ENCODE measurements at places on chromosomes 12 and 14.

GRCh38 chr12:19826980-19827550 lies 387.8 kb downstream of the AEBP2 start:
- no peak for DNase-seq

DNA sequence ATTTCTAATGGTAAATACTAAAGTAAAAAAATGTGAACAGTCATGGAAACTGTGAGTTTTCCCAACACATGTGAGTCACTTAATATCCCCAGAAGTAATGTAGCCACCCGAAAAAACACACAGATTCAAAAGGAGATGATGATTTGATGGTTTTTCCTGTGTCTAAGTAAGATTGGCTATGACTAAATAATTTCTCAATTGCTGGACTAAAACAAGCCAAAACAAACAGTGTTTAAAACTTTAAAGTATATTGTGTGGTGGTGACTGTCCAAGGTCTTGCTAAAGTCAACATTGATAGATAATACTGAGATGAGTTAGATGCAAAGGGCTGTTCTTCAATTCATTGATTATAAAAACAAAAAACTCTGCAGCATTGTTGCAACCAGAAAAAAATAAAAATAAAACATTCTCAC lies 89.6 kb upstream of the SOX5 start:
- DNase-seq = no peak

- peak; percentile 17 for DNase-seq
Observed at GRCh38 chr12:131603939-131604795, 106.7 kb upstream of the SFSWAP start.

DNA sequence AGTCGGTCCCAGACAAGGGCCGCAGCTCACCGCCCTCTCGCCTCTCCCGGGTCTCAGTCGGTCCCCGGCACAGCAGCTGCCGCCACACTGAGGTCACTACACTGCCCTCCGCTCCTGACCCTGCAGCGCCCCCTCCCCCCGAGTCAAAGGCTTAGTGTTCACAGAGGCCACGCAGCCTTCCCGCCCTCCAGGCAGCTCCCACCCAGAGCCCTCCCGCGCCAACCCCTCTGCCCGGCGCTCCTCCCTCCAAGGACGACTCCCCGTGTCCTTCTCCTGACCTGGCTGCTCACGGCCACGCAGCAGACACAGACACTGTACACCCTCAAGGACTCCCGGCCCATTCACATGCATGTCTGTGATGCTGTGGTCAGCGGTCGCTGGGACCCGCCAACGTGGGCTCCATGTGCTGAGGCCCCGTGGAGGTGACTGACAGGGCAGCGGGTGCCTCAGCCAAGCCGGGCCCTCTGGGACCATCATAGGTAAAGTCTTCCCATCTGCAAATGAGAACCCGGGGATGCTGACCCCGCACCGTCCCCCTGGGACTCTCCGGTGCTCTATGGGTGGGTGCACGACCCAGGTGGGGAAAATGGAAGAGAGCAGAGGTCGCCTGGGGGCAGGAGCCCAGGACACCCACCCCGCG lies 16.3 kb upstream of the GALNT9 start:
- DNase-seq = no peak

DNA sequence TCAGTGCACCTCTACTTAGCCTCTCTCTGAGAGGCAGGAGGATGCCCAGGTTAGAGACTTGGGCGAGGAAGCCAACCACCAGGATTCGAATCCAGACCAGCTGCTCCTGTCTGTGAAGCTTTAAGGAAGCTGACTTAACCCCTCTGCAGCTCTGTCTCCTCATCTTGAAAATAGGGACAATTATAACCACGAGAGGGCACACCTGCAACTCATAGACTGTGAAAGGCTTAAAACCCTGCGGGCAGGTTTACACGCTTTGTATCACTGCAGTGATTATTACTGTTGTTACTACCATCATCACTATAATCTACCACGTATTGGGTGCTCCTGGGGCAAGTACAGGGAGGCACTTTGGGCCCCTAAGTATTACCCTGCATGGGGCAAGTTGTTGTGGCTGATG lies 379.8 kb downstream of the VRK1 start:
- peak; percentile 25 for DNase-seq

DNA sequence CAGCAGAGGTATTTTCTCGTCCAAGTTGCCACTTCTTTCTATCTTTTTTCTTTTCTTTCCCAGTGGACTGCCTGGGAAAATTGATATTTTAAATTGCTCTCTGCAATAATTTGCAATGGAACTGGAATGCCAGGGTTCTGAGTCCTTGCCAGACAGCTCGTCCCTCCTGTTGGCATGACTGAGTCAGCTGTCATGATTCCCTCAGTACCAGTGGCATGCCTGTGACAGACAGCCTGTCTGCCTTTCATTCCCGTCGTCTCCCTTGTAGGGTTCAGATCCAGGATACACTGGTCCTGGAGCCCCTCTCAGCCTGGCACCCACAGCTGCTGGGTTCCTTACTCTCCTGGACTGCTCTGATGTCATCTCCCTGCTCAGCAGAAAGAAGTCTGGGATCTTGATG lies 84.8 kb downstream of the PTPN11 start:
- DNase-seq = no peak

GRCh38 chr14:45610318-45610717 lies 357.3 kb upstream of the MIS18BP1 start:
- DNase-seq = no peak

DNA sequence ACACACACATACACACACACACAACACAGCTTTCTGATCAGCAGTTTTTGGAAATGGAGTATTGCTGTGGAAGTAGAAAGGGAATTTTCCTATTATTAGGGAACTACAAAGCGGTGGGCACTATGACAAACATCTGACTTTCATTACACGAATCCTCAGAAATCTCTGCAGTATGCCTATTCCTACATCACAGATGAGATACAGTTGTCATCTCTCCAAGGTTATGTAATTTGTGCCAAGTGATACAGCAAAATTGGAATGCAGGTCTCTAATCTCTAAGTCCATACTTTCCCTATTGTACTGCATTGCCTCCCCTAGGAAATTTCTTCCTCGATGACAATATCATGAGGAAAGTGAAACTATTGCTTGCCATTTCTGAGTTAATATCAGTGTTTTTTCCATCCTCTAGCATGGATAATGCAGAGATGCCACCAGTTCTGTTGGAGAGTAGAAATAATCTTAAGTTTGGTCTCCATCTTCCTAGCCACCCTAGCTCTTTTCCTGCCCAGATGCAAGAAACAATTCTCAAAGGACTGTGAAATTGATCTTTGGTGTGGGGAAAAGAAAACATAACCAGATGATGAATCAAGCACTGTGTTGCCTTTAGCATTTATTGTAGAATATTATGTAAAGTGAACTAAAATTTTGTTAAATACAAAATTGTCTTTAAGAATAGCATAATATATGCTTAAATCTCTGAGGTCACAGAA lies 94.7 kb downstream of the ERGIC2 start:
- no peak for DNase-seq

DNA sequence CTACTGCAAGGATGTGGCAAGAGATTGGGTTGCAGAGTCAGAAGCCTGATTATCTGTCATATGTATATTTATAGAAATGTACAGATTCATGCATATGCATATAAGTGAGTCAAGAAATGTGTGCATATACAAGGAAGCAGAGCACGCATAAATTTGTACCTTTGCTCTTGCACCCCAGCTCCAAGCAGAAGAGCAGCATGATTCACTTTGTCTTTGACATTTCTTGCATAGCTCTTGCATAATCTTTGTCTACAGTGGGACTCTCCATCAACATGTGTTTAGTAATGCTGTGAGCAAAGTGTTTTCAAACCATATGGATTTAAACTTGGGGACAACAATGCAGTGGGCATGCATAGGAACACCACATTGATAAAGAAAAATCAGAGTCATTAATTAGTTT lies 330.7 kb upstream of the DCN start:
- no peak for DNase-seq

DNA sequence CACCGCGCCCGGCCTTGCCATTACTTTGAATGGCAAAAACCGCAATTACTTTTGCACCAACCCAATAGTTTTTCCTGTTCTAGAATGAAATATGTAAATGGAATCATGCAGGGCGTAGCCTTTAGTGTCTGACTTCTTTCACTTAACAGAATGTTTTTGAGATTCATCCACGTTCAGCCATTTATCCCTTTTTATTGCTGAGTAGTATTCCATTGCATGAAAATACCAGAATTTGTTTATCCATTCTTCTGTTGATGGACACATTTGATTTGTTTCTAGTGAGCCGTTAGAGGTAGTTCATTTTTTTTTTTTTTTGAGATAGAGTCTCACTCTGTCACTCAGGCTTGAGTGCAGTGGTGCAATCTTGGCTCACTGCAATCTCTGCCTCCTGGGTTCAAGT lies 90.6 kb downstream of the SLC25A47 start:
- DNase-seq = no peak

DNA sequence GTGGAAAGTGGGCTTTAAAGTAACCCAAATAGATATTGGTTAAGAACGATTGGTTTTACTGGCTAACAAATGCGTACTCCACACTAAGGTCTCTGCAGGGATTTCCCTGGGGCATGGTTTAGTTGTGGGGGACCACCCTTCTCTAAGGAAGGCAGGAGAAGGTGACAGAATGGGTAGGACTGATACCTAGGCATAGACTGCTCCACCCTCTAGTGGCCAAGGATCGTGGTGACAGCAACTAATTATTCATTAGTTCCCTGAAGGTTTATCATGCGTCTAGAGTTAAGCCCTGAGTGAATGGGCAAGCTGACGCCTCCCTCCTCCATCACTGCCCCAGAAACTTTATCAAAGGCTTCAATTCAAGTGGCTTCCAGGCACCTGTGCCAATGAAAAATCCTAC lies 9.1 kb downstream of the FAM181A start:
- no peak for DNase-seq

- no peak for DNase-seq
Observed at GRCh38 chr14:64715628-64716412, 11.6 kb downstream of the PLEKHG3 start.

DNA sequence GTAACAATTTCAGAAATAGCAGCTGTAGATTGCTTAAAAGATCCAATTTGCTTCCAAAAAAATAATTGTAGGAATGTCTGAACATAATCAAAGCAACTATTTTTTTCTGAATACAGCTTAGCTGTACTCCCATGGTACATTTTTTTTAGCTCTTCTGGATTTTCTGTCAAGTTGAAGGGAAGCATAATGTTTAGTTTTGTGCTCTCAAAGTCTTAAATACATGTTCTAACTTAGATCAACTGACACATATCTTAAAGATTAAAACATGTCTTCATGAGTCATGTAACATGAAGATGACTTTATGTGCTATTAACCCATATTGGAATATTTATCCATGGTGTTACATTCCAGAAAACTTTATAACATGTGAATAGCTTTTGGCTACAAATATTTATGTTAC lies 255.7 kb downstream of the BTG1 start:
- no peak for DNase-seq

- DNase-seq = no peak
Observed at GRCh38 chr12:95303476-95303875, 85.9 kb downstream of the VEZT start.

GRCh38 chr12:130195776-130196175 lies 33.5 kb downstream of the FZD10 start:
- no peak for DNase-seq

- DNase-seq = no peak
Observed at GRCh38 chr12:116773276-116773731, 35.2 kb downstream of the RNFT2 start.

- no peak for DNase-seq
Observed at GRCh38 chr14:94344389-94344788, 21.3 kb upstream of the SERPINA6 start.

GRCh38 chr14:61461808-61462275 lies 140.5 kb downstream of the PRKCH start:
- no peak for DNase-seq

GRCh38 chr14:50559990-50560930 lies at the start of gene ATL1:
Gene ATL1 (plus strand): TSS chr14:50560145. CDS start chr14:50560266, 121 bp downstream.
- peak; percentile 19 for DNase-seq

DNA sequence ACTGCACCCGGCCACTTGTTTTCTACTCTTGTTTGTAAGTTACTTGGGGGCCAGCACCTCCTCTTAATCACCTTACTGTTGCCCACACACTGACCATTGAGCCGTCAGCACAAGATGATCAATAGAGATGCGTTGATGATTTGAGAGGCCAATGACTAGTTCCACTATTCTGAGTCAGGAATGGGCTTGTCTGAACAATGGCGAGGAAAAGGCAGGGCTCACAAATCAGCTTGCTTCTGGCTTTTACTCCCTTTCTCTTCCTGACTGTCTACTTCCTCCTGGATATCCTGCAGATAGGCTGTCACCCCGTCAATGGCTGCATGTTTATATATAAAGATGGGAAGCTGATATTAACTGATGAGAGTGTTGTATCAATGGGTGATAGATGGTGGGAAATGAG lies 29.1 kb upstream of the HDAC7 start:
- DNase-seq = no peak

GRCh38 chr14:29353513-29353912 lies 574.1 kb downstream of the PRKD1 start:
- no peak for DNase-seq

DNA sequence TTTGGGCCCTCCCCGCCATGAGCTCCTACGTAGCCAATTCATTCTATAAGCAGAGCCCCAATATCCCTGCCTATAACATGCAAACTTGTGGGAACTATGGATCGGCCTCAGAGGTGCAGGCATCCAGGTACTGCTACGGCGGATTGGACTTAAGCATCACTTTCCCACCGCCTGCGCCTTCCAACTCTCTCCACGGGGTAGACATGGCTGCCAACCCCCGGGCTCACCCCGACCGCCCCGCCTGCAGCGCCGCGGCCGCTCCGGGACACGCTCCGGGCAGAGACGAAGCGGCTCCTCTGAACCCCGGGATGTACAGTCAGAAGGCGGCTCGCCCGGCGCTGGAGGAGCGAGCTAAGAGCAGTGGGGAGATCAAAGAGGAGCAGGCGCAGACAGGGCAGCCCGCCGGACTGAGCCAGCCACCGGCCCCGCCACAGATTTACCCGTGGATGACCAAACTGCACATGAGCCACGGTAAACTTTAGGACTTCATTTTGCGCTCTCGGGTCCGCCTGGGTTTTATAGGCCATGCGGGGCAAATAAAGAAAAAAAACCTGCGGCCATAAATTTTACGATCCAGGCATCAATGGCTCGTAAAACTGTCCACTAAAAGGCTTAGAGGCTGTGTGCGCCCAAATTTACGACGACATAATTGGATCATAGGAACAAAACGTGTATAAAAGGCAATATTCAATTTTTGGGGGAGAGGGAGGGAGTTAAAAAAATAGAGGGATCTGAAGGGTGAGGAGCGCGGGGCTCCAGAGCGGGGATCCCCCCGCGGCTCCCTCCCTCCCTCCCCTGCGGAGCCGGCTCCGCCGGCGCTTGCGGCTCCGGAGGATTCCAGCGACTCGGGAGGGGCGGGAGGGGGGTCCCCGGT lies 493 bp downstream of the HOXC5 start:
- no peak for DNase-seq

DNA sequence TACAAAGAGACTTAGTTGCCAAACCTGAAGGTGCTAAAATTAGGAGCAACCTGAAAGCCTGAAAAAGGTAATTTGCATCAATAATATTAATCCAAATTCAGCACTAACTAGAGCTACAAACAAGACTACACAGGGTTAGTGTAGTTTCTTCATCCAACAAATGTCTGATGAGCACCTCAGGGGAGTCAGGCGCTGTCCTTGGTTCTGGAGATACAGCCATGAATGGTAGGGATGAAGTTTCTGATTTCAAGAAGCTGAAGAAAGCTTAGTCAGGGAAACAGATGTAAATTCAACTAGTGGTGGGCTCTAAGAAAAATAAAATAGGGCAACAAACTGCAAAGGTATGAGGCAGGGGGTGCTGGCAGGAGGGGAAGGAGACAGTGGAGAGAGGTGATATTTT lies 266.3 kb downstream of the GLT1D1 start:
- no peak for DNase-seq
